ENCODE measurements at places on chromosomes 5 and 9.

GRCh38 chr5:94793113-94793815, 174.8 kb downstream of the SLF1 start:
- no peak for DNase-seq

DNA sequence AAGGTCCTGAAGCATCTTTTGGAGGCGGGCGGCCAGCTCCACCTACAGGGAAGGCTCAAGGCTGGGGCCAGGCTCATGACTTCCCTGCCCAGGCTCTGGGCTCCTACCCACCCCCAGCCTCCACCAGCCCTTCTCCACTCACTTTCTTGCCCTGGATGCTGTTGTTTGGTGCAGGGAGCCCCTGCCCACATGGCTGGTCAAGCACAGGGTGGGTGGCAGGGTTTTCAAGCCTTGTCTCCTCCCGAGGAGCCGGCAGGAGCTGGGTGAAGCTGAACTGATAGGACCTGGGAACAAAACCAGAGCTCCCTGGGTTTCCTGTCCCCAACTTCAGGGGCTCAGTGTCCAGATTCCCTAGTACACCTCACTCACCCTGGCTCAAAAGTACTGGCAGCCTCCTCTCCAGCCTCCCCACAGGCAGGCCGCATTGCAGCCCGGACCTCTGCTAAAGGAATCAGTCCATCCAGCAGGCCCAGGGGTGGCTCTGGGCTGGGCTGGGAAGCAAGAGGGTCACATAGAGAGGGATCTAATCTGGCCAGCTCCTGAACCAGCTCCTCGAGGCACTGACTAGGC, 6.9 kb downstream of the SHROOM1 start:
- DNase-seq = no peak

- DNase-seq = no peak
Measured at GRCh38 chr5:30113542-30113941, 1079.9 kb upstream of the CDH6 start.

DNA sequence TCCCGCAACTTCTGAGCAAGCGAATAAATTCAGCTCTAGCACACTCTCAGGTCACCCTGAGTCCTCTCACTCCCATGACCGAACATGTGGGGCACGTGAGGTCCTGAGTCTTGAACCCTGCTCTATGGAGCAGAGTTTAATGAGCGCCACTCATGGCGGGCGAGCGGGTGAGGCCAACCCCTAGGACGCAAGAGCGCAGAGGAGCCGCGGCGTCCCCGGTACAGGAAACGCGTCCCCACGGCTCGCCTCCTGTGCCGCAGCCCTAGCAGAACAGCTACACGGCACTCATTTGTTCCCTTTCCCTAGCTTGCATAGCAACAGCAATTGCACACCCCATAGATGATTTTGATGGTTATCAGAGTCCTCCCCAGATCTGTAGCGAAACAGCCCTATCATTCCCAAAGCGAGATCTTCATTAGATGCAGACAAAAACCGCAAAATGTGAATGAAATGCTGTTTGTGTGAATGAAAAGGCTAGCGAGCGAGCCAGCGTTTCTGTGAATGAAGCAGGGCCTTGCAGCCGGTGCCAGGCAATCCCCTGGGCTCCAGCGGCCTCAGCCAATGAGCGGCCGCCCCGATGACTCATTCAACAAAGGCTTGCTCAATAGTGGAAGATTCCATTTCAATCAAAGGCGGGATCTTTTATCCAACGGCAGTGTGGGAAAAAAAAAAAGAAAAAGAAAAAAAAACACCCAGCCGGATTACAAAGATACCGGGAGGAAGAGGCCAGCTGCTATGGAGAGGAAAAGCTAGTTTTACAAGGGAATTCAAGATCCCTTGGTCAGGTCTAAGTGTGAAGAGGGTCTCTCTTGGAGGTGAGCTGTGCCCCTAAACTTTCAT, 1.5 kb upstream of the SHC3 start:
- no peak for DNase-seq

GRCh38 chr9:123218831-123219230, 49.6 kb downstream of the STRBP start:
- DNase-seq = no peak

GRCh38 chr5:10702040-10702629, 58.9 kb downstream of the DAP start:
- DNase-seq = peak; percentile 13

DNA sequence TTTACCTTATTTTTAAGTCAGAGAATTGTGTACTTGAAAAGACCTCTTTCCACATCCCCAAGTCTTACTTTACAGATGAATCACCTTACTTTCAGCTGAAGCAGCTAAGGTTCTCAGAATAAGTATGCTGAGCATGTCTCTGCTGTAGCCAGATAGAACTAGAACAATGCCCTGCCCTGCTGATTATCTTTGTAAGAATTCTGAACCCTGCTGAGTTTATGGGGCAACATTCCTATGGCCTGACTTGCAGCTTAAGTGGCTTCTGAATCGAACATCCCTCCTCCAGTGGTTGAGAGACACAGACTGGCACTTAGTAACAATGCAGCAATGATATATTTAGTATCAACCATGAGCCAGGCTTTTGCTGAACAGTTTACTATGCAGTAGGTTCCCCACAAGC, 592.0 kb upstream of the WWC1 start:
- DNase-seq = no peak

DNA sequence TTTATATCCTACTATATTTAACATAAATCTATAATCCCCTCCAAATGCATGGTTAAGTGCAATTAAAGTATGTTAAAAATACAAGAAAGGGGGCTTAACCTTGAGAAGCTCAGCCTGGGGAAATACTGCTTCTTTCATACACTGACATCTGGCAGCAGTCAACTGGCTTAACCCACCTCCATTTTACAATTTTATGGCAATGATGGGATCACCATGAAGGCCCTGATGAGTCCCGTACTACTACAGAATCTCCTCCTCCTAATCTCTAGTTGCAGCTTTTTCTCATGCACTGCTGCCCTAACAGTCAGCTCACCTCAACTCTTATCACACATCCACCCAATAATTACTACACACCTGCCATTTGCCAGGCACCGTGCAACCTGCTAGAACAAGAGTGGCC, 40.9 kb downstream of the ZNF608 start:
- no peak for DNase-seq

- DNase-seq = no peak
Measured at GRCh38 chr5:97141539-97141938, 872 bp downstream of the LIX1 start.

- no peak for DNase-seq
Measured at GRCh38 chr9:86546712-86547111, 192.5 kb upstream of the TUT7 start.

DNA sequence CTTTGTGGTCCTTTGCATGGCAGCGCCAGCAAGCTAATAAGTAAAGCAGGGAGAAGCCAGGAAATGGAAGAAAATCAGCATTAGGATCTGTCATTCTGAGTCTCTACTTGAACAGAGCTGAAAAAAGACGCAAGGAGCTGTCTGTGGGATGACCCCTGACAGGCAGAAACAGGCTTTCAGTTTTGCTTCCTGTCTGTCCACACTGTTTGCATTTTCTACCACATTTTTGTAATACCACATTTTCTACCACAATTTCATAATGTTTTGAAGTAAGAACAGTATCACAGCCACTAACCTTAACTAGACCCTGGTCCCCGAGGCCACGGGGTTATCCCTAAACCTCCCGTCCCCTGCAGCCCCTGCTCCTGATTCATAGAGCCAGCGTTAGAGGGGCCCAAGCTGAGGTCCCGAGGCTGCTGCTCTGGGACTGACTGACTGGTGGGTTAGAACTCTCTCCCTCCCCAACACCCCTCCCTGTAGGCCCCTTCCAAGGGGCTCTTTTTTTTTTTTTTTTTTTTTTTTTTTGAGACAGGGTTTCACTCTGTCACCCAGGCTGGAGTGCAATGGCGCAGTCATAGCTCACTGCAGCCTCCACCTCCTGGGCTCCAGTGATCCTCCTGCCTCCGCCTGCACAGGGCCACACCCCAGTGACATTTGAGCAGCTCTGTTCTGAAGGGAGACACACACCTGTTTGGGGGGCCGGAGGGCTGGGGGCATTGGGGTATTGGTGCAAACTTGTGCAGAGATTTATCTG, 4.0 kb upstream of the CLIC3 start:
- no peak for DNase-seq

GRCh38 chr5:144117412-144117811, 53.0 kb downstream of the YIPF5 start:
- DNase-seq = no peak

DNA sequence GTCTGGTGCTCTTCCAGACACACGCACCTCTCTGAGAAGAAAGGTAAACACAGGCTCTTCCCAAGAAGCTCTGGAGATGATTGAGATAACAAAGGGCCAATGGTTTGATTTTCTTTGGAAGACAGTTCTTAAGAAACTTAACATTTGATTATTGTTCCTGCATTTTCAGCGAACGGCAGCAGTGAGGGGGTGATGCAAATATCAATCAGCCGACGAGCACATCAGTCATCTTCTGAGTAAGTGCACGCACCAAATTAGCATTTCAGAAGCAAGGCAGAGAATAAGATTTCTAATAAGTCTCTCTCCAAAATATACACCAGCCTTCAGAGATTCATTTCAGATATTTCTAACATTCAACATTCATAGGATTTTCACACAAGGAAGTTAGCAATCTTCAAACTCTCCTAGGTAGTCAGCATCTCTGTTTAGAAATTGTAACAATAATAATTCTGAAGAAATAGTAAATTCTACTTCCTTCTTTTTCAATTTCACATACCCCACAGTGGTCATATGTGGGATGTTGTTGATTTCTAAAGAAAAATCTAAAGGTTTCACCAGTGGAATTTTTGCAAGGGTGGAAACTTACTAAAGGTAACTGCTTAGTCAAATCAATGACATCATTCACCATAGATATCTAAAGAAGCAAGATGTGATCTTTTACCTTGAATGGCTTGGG, 250.3 kb downstream of the SEC61B start:
- DNase-seq = no peak

- no peak for DNase-seq
Measured at GRCh38 chr9:98220911-98221310, 28.5 kb upstream of the CORO2A start.

GRCh38 chr9:132669319-132669697, 475 bp downstream of the DDX31 start:
- DNase-seq = no peak

GRCh38 chr5:6711409-6712141, 1.7 kb upstream of the TENT4A start:
- DNase-seq = no peak
